ENCODE measurements at places on chromosomes 2 and 18. TPM values are rescaled to one million over a fixed set of nuclear protein-coding genes. Genes with fewer than 3 reads are reported as not detected.

GRCh38 chr2:96933305-96934181, 52.8 kb downstream of the FAM178B start:
- no peak for DNase-seq

GRCh38 chr2:137252934-137253333, 487.6 kb downstream of the THSD7B start:
- DNase-seq: no peak

GRCh38 chr2:151437630-151438029, 27.9 kb downstream of the RIF1 start:
- DNase-seq: peak; percentile 35

GRCh38 chr18:8912348-8913326, 189.9 kb upstream of the NDUFV2 start:
- DNase-seq: no peak

DNA sequence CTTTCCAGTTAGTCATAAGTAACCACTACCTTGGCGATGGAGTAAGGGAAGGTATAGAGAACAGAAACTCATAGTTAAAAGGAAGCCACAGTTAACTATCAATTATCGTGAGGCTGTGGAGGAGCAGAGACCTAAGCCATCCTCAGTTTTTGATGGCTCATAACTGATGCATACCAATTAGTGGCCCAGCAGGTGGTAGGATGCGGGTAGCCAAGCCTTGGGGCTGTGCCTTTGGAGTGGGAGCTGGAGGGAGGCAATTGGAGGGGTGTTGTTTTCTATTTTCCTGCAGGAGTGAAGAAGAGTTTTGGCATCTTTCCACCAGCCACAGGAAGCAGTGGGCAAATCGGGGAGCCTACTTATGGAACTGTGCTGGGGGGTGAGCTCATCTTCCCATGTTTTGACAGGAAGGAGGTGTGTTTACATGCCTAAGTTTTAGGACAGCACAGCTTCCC, 194.8 kb downstream of the TPGS2 start:
- DNase-seq: no peak

GRCh38 chr2:207871506-207871905, 101.8 kb upstream of the FZD5 start:
- no peak for DNase-seq

- DNase-seq: no peak
Measured at GRCh38 chr2:240712121-240712520, 20.5 kb downstream of the AQP12A start.

DNA sequence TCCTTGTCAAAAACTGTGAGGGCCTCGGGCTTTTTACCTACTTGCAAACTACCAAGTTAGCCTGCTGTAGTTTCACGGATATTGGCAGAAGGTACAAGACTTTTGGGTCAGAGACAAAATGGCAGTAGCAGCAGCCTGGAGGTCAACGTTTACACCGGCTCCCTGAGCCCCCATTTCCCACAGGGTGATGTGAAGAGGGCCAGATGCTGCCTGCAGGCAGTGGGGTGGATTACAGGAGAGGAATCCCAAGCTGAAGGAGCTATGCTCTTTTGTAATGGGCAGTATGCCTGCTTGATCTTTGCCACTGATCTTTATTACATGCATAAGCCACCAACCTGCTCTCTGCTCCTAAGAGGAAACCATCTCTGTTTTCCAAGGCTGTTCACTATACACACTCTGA, 29.5 kb upstream of the SP5 start:
- DNase-seq: no peak

- DNase-seq: no peak
Measured at GRCh38 chr2:181471783-181472182, 14.6 kb downstream of the ITGA4 start.

- no peak for DNase-seq
Measured at GRCh38 chr2:128375454-128375853, 56.8 kb upstream of the HS6ST1 start.

DNA sequence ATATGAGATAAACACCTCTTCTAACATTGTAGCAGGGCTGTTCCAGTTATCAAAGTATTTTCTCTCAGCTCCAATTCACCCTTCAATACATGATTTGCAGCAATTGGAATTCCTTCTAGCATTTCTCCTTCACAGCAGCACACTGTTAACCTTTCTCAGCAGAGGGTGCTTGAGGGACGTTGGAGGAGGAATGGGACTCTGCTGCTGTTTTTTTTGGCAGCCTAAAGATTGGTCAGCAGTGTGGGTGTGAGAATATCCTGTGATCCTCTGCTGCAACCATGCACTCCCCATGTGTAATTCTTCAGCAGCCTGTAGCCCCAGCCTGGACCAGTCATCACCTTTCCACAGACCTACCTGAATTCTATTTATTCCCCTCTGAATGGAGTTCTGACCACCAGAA, 1708.9 kb upstream of the CELF4 start:
- DNase-seq: no peak

DNA sequence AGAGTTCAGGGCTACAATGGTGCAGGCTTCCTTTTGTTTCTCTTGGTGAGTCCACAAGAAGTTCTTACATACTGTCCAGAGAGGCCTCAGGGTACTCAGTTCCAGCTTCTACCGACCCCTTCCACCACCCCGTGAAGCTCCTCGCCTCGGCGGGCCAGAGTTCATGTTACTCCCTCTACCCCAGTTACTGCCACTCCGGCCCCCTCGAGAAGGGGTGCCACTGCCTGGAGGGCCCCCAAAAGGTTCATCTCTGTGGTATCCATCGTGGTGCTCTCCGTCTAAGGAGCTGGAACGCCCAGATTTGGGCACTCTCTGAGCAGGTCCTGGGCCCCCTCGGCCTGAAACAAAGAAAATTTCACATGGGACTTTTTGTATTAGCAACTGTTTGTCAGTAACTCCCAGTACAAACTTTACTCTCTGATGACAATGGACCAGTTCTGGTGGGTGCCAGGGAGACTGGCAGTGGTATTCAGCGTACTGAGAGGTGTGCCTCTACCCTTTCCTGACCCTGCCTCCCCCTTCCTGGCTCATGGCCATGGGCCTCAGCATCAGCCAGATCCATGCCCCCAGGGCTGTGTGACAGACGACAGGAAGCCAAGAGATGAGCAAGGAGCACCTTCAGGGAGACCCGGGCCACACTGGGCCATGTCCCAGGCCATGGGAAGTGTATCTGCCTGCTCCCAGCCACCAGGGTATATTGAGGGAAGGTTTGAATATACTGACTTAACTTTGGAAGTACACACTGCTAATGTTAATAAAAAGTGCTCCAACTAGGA, 5.1 kb downstream of the SFT2D3 start:
- DNase-seq: no peak

GRCh38 chr2:222960126-222960525, 91.9 kb upstream of the KCNE4 start:
- no peak for DNase-seq

GRCh38 chr2:219563271-219563928, 7.9 kb downstream of the OBSL1 start:
- DNase-seq: no peak

- DNase-seq: no peak
Measured at GRCh38 chr2:12727065-12727464, 10.3 kb downstream of the TRIB2 start.

- DNase-seq: no peak
Measured at GRCh38 chr2:21837168-21837960, 713.6 kb downstream of the TDRD15 start.

DNA sequence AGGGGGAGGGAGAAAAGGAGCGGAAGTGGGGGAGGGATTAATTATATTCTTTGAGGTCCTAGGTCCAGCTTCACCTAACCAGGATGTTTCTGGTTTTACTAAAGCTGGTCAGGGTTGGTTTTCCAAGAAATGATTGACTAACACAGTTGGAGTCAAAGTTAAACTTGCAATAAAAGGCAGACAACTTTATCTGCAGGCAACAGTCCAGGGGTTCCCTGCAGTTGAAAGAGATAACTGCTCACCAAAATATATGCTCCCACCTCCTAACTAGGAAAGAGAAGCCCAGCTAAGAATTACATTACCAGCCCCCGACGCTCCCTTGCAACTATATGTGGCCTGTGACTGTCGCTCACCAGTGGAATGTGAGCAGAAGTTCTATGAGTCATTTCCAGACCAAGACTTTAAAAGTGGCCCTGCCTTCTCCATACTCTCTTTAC, 140.0 kb upstream of the PKDCC start:
- DNase-seq: no peak

DNA sequence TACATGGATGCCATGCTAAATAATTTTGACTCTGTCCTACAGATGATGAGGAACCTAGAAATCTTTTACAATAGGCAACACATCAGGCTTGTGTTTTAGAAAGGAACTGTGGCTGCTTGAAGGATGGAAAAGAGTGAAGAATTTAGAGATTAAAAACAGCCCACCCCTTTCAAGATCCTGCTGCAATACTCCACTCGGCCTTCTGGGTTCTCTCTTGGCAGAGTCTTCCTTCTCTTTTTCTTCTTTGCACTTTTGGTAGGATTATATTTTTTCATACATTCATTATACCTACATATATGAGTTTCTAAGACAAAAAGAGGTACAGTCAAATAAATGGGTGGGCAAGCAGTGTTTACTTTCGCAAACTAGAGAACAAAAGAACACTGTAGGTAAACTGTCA, 474.3 kb downstream of the ERBB4 start:
- no peak for DNase-seq

- DNase-seq: no peak
Measured at GRCh38 chr2:138122891-138123290, 158.6 kb downstream of the HNMT start.

DNA sequence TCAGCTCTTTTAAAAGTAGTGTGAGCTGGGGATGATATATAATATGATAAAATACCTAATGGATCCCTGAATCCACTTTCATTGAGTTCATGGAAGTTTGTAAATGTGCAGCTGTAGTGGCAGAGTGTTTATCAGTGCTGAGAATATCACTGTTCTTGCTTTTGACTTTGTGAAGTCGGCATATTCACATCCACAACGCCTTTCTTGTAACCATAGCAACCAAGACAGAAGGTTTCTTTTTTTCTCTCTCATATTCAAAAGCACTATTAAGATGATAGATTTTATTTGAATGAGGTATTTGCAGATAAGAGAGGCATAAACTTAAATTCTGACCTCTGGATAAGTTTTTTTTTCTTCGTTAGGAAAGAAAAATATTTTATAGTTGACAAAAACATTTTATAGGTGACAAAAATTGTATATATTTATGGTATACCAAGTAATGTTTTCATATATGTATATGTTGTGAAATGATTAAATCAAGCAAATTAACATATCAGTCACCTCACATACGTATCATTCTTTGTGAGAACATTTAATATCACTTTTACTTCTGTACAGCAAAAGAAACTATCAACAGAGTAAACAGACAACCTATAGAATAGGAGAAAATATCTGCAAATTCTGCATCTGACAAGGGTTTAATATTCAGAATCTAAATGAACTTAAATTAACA, 130.0 kb downstream of the PLCL1 start:
- DNase-seq: peak; percentile 62

DNA sequence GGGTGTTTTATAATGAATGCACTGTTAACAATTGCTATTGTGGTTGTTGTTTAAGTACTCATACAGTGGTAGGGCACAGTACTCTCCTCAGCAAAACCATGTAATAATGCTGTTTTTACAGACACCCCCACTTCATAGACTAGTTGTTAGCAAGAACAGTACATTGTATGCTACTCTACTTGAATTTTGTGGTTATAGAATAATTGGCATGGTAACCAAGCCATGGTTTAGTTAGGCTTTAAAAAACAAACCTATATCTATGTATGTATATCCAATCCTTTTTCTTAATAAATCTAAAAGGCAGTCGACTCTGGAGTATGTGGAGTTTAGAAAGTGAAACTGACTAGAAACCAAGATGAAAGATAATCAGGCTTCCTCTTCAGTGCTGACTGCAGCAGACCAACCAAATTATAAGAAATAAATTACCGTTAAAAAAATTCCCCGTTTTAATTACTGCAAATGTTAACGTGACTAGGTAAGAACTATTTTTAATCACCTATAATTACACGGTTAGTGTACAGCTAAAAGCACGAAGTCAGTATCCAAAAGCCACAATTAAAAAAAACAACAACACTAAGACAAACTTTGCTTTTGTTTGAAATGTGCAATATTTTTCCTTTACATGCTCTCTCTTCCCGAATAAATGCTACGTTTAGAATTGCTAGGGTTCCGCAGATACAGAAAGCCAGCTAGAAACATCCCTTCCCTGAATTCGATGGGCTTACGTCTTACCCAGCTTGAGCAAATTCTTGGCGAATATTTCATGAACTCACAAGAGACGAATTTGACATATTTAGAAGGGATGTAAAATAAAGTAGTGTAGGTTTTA, 113.3 kb upstream of the SERTAD2 start:
- peak; percentile 50 for DNase-seq

DNA sequence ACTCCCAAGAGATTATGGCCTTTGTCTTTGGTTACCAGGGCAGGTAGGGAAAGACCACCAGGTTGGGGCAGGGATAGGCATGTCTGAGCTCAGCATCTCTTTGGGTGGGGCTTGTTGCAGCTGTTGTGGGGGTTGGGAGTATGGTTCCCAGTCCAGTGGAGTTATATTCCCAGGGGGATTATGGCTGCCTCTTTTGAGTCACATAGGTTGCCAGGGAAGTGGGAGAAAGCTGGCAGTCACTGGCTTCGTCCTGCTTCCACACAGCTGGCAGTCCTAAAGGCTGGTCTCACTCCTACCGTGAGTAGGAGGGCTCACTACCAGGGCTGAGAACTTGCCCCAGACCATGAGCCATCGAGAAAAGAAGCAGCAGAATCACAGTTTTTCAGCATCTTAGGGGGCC, 79.1 kb downstream of the LYPD6 start:
- no peak for DNase-seq

GRCh38 chr2:10499275-10499907, 51.3 kb upstream of the ODC1 start:
- DNase-seq: no peak

- peak; percentile 9 for DNase-seq
Measured at GRCh38 chr2:36356990-36357846, 1.6 kb downstream of the CRIM1 start.

DNA sequence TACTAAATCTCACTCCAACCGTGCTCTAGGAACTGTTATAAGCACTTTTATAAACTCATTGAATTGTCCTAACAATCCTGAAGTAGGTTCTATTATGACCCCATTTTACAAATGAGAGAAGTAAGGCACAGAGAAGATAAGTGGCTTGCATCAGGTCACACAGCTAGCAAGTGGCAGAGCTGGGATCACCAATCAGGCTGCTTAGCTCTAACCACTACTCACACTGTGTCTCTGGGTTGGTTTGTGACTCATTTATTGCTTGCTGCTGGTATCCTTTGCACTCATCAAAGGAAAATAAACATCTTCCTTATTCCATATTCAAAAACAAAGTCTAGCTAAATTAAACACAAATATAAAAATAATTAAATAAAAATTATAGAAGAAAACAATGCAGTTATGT, 42.5 kb upstream of the IL1R2 start:
- DNase-seq: no peak

The VWC2L gene
- total RNA-seq: not detected

The PHOSPHO2 gene
- 8.1 TPM for total RNA-seq

The TUBA3E gene
- not detected for total RNA-seq

The DSG4 gene
- total RNA-seq: not detected

The CNDP1 gene
- not detected for total RNA-seq

The LYPD1 gene
- total RNA-seq: not detected

The PTPRN gene
- total RNA-seq: not detected

The ST6GAL2 gene
- total RNA-seq: not detected

The RIT2 gene
- not detected for total RNA-seq

The KIF1A gene
- not detected for total RNA-seq

The MROH2A gene
- not detected for total RNA-seq

The SAG gene
- total RNA-seq: not detected

The SLC5A7 gene
- total RNA-seq: not detected
